Dermis blood vessel endothelial cell (primary cell): ENCODE measurements at places on chromosomes 13 and 19.

- DNase-seq, result no peak
These were observed 175.7 kb downstream of the KDM4B start for GRCh38 chr19:5144545-5145179.

DNA sequence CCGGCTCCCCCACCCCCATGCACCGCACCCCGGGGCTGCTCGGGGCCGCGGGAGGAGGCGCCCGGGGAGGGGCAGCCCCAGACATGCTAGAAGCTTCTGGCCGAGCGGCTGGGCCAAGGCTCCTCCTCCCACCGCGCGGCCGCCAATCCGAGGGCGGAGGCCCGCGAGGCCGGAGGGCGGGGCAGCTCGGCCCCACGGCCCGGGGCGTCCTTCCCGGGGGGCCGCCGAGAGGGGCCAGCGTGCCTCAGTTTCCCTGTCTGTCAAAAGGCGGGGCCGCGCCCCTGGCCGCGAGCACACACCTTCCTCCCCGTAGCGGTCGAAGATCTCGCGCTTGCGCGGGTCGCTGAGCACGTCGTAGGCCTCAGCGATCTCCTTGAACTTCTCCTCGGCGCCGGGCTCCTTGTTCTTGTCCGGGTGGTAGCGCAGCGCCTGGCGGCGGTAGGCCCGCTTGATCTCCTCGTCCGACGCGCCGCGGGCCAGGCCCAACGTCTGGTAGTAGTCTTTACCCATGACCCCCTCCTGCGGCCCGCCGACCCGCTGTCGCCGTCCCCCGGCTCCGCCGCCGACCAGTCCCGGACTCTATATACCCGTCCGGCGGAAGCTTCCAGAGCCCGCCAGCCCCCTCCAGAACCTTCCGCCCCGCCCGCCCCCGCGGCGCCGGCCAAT, at the start of gene DNAJB1:
TSS of gene DNAJB1 (minus strand) at position 558 of the 666 bp plus-strand sequence. CDS start at position 510, 48 bp downstream.
- peak; percentile 83 for DNase-seq

- DNase-seq, result peak; percentile 51
These were observed 7.7 kb downstream of the PGLYRP1 start for GRCh38 chr19:46014941-46015686.

- no peak for DNase-seq
These were observed 27.0 kb upstream of the OXGR1 start for GRCh38 chr13:97021241-97021640.

GRCh38 chr19:2016041-2016807, 710 bp upstream of the BTBD2 start:
- peak; percentile 78 for DNase-seq

DNA sequence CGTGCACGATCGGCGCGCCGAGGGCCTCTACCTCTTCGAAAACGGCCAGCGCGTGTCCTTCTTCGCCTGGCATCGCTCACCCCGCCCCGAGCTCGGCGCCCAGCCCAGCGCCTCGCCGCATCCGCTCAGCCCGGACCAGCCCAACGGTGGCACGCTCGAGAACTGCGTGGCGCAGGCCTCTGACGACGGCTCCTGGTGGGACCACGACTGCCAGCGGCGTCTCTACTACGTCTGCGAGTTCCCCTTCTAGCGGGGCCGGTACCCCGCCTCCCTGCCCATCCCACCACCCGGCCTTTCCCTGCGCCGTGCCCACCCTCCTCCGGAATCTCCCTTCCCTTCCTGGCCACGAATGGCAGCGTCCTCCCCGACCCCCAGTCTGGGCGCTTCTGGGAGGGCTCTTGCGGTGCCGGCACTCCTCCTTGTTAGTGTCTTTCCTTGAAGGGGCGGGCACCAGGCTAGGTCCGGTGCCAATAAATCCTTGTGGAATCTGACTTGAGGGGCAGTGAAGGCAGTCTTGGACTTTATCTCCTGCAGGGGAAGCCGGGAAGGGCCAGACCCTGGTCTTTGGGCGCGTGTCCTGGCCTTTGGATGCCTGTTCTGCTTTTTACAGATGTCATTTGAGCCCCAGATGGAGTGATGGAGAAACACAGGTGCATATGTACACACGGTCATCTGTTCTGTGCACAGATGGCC, 2.2 kb downstream of the CLEC11A start:
- no peak for DNase-seq

DNA sequence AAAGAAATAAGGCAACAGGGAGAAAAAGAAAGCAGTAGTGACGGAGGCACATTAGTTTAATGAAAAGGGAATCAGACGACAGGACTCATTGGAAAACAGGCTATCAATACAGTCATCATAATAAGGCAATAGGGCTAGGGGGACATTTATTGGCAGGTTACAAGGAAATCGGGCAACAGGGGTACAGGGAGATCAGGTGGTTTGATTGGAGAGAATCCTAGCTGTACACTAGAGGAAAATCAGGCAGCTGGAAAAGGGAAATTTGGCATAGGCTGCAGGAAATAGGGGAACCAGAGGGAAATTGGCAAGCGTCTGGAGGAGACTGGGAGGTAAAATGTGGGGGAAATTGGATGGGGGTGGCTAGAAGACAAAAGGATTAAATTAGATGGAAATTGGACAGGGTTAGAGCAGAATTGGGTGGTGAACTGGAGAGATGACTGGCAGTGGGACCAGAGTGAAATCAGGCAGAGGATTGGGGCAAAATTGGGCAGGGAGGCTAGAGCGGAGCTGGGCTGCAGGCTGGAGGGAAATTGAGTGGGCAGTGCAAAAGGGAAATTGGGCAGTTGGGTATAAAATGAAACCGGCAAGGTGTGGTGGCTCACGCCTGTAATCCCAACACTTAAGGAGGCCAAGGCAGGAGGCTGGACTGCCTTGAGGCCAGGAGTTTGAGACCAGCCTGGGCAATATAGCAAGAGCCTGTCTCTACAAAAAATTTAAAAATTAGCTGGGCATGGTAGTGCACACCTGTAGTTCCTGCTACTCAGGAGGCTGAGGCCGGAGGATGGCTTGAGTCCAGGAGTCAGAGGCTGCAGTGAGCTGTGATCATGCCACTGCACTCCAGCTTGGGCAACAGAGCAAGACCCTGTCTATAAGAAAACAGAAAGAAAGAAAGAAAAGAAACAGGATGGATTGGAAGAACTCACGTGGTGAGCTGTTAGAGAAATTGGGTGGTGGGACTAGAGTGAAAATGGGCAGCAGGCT, 7.4 kb downstream of the LRFN3 start:
- no peak for DNase-seq

- no peak for DNase-seq
These were observed 159.5 kb upstream of the STARD13 start for GRCh38 chr13:33445024-33445423.

GRCh38 chr13:93227878-93228642, 1.5 kb downstream of the GPC6 start:
- no peak for DNase-seq

DNA sequence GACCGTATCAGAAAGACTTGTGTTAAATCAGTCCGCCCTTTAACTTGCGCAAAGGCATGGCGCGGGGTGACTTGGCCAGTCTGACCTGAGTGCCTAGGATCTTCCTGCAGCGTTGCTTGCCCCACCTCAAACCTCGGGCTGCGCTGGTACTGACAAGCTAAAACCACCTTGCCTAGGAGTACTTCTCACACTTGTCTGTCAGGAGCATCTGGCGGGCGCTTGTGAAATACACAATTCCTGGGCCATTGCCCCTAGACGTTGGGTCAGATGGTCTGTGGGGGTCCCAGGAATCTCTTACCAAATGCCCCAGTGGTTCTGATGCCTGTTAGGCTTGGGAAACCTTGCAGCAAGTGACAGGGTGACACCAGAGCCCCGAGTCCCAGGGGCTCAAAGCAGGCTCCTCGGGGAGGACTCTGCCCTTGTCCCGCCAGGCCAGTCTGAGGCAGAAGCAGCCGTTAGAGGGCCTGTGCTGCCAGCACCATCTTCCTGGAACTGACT, 12.9 kb downstream of the CEBPG start:
- no peak for DNase-seq

- DNase-seq, result peak; percentile 26
These were observed 4.2 kb upstream of the TEX29 start for GRCh38 chr13:111316161-111316730.

DNA sequence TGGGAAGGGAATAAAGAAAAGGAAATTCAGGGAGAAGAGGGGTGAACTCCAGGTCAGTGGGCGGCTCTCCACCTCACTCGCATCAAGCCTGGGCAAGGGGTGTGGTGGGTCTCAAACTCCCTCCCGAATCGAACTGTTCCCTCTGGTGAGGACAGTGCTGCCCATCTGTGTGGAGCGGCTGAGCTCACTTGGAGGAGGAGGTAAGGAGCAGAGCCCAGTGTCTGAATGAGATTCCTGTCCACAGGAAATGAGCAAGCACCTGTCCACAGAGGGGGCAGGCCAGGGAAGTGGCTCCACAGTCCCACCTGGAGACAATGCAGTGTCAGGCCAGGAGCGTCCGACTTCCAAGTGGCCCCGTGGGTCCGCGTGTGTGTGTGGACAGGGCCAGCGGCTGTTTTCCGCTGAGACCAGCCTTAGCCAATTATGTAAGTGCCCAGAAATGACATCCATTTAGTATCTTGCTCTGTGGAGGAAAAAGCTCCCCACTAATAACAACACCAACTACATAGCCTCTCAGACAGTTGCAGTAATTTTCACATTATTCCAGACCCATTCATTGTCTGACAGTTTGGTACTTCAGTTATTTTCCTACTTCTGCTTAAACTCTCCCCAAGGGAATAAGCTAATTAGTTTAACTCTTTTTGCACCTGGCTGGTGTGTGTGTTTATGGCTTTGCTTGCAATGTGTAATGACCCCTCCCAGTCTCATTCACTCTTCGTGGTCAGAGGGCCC, 114.6 kb downstream of the SOX1 start:
- DNase-seq, result no peak

- peak; percentile 53 for DNase-seq
These were observed 4.0 kb upstream of the GRIN3B start for GRCh38 chr19:996051-996838.

DNA sequence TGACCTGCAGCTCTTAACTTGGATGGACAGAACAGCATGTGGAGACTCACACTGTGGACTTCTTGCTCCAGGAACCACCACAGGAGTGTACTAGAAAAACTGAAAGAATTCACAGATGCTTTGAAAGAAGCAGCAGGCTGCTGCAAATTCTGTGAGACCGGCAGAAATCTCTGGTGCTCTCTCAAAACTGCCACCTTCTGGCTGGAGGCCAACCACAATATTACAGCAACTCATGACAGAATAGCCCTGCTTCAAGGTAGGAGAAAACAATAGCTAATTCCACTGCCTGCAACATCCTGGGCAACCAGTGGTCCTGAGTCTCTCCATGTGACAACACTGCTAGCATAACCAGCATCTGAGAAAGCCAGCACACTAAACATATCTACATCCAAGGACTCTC, 26.9 kb downstream of the CDK8 start:
- peak; percentile 58 for DNase-seq

GRCh38 chr13:96112936-96113335, 23.0 kb downstream of the HS6ST3 start:
- DNase-seq, result no peak

GRCh38 chr19:53927739-53928138, 18.7 kb downstream of the CACNG7 start:
- peak; percentile 84 for DNase-seq

DNA sequence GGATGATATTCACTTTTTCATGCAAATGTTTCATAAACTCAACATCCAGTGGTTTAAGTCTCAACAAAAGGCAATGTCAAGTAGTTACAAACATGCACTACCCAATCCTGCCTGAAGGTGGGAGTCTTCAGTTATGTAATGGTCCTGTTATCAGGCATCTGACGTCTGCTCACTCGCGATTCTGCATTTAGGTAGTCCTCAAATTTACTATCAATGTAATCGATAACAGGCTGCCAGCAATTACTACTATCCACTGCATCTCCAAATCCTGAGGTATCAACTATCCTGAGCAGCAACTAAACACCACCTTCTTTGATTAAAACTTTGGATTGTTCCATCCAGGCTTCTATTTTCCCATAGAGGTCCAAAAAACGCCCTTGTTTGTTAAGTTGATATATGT, 51.2 kb downstream of the NLRP12 start:
- peak; percentile 83 for DNase-seq

- DNase-seq, result no peak
These were observed 569.9 kb downstream of the UQCRFS1 start for GRCh38 chr19:28642787-28643683.

DNA sequence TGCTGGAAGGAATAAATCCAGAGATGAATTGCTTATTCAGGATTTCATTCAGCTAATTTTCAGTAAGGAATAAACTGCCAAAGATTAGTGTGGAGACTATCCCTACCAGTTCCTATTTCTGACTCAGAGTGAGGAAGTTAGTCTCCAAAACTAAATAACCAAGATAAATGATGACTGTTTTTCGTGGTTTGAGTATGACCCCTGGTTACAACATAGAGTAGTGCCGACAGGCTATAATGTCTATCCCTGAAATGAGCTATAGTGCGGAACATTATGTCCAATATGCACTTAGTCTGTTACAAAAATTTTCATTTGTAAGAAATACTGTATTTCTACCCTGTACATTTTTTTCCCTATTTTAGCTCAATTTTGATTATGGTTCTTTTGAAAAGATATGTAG, 51.4 kb downstream of the NBEA start:
- DNase-seq, result no peak

GRCh38 chr13:110338441-110339101, 31.5 kb downstream of the COL4A2 start:
- DNase-seq, result no peak

DNA sequence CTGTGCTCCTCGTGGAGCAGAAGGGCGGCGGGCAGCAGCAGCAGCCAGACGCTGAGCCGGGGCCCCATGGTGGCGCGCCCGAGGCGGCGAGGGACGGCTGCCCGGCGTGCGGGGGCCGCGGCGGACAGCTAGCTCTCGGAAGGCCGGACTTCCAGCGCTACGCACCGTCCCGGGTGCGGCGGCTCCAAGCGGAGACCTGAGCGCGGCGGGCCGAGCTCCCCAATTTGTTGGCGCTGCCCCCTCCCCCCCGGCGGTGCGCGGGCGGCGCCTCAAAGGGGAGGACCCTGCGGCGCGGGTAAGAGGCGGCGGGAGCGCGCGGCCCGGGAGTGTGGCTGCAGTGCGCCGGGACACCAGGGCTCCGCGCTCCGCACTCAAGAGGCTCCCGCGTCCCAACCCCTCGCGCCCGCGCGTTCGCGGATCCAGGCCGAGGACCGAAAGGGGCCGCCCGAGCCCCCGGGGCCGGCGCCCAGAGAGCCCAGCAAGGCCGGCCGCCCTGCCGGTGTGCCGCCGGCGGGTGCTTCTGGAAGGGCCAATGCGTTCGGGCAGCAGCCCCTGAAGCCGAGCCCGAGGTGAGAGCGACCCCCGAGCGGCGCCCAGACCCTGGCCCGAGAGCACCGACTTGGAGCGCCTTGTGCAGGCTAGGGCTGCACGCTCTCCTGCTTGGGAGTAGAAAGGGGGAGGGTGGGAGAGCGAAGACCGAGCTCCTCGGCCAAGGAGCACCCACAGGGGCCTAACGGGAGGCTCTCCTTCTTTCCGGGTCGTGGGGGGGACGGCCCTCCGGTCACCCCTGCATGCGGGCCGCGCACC, at the start of the genes COL4A1 and COL4A2:
TSS of gene COL4A1 (minus strand) at position 198 of the 807 bp plus-strand sequence. CDS start at position 68, 130 bp downstream.
TSS of gene COL4A2 (plus strand) at position 325 of the 807 bp plus-strand sequence. CDS start 620 bp downstream, outside the sequence.
- peak; percentile 86 for DNase-seq

- no peak for DNase-seq
These were observed 420.4 kb upstream of the GPC6 start for GRCh38 chr13:92806215-92806614.

DNA sequence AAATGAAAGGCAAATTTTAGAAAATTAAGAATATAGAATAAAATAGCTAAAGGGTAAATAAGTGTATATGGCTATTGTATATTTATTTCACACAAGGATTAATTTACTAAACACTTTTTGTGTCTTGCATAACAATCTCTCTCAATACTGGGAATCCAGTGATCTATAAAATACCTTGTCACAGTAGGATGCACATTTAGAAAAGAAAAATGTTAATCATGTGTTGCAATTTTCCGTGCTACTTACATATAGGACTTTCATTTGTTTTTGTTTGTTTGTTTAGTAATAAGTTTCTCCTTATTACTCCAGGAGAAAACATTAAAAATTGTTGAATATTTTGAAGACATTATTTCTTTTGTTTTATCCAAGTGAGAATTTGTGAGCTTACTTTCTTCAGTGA, 1533.3 kb downstream of the SLITRK5 start:
- no peak for DNase-seq

GRCh38 chr19:11273296-11273695, 11.0 kb upstream of the DOCK6 start:
- no peak for DNase-seq
